Activated CD4-positive, alpha-beta T cell treated with anti-CD3 and anti-CD28 coated beads, Interleukin-2, amount 10 ng/mL, durations not matched to agents 24 days and 14 days (primary cell): ENCODE measurements at places on chromosomes 12 and 14. TPM values are rescaled to one million over a fixed set of nuclear protein-coding genes. Genes with fewer than 3 reads are reported as not detected.

Gene SLC17A8
- total RNA-seq: not detected in 2 replicates

Gene KRT2
- total RNA-seq: not detected in 2 replicates

Gene TMEM132D
- total RNA-seq: not detected in 2 replicates

Gene VTI1B
- 75.3 and 78.5 TPM in 2 replicates for total RNA-seq

Gene GALNT9
- total RNA-seq: 0.19 TPM in 1 of 2 replicates, not detected in the other

DNA sequence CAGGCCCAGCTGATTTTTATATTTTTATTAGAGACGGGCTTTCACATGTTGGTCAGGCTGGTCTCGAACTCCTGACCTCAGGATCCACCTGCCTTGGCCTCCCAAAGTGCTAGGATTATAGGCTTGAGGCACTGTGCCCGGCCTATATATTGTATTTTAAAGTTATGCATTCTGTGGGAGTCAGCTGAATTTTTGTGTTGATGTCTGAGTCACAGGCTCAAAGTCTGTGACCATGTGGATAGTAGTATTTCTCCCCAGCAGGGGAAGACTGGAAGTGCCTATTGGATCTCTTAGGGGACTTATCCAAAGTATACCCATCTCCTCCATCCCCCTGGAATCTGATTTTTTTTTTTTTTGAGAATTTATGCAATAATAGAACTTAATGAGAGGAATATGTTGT is 43.8 kb upstream of the ATF1 start:
- no peak overlapping the region for H3K4me3 ChIP-seq
- no peak for DNase-seq
- H3K27me3 ChIP-seq: no peaks in the 10 kb centered on the region
- H3K27ac ChIP-seq: no peak overlapping the region
- no peaks in the 10 kb centered on the region for H3K4me1 ChIP-seq

DNA sequence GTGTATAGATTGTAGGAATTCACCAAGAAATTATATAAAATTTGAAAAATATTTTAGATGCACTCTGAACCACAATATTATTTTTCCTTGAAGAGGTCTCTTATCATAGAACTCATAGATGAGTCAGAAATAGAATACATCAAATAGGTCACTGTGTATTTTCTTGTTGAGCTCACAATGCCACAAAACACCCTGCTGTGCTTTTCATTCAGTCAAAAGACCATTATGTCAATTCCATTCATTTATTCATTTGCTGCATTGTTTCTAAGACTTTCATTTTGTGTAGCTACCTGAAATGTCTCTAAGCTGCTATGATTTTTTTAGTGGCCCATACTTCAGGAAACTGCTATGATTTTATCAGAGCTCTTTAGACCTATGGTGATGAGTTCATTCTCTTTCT is 231.9 kb upstream of the AVPR1A start:
- H3K4me1 ChIP-seq: no peaks in the 10 kb centered on the region
- H3K27ac ChIP-seq: no peak overlapping the region
- no peak overlapping the region for H3K4me3 ChIP-seq
- H3K27me3 ChIP-seq: no peaks in the 10 kb centered on the region
- no peaks in the 10 kb centered on the region for H3K36me3 ChIP-seq

DNA sequence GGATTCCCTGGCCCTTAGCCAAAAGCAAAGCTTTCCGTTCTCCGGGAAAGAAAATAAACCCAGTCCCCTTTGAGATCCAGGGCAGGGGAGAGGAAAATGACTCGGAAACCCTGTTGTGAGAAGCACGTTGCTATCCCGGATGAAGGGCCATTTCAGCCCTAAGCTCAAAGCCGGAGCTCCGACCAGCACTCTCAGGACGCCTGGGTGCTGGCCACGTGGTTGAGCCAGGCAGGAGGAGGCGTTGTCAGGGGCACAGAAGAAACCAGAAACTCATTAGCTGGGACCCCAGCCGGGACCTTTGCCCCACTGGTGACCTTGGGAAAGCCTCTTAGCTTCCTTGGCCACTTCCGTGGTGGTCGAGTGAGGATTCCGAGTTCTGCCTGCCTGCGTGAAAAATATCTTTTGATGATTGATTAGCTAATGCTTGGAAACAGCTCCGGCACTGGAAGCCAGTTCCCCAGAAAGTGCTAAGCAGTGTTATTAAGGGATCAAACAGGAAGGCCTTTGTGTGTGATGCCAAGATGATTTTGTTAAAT is 57.6 kb upstream of the FZD10 start:
- H3K27ac ChIP-seq: no peak overlapping the region
- H3K4me3 ChIP-seq: no peak overlapping the region
- no peaks in the 10 kb centered on the region for H3K4me1 ChIP-seq
- H3K27me3 ChIP-seq: peaks cover 11% of the 10 kb centered on the region
- H3K36me3 ChIP-seq: no peaks in the 10 kb centered on the region

DNA sequence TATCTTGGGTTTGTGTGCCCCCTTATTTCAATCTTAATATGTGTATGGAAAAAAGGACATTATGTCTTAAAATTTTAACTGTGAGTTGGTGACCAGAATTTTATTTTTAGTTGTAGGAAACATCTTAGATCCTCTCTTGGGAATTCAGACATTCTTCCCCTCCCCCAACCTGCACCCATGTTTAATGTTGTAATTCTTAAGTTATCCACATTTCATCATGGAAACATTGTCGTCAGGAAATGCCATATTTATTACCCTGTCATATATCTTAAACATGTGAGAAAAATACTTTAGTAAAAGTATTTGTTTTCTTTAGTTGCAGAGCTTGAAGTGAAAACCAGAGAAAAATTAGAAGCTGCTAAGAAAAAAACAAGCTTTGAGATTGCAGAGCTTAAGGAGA is 30.3 kb downstream of the YEATS4 start:
- H3K4me3 ChIP-seq: no peak overlapping the region
- H3K27me3 ChIP-seq: no peaks in the 10 kb centered on the region
- peaks cover 9% of the 10 kb centered on the region for H3K4me1 ChIP-seq
- no peak for DNase-seq

DNA sequence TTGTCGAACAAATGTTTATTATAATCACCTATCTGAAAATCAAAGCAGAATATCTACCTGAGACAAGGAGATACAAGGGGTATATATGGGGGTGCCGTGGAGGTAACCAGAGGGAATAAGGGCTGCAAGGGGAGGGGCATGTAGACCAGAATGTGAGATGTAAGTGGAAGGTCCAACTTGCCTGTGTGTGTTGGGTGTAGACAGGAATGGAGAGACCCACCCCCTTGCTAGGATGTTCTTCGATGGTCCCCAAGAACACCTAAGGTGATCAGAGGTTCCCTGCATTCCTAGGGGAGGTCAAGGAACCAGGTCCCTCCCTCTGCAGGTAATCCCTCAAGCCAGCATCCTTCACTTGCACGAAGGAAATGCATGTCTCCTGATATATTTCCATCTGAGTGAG is 167.9 kb downstream of the DICER1 start:
- no peak for DNase-seq
- no peaks in the 10 kb centered on the region for H3K4me1 ChIP-seq
- peaks cover 4% of the 10 kb centered on the region for H3K27me3 ChIP-seq
- no peak overlapping the region for H3K27ac ChIP-seq
- no peak overlapping the region for H3K4me3 ChIP-seq

DNA sequence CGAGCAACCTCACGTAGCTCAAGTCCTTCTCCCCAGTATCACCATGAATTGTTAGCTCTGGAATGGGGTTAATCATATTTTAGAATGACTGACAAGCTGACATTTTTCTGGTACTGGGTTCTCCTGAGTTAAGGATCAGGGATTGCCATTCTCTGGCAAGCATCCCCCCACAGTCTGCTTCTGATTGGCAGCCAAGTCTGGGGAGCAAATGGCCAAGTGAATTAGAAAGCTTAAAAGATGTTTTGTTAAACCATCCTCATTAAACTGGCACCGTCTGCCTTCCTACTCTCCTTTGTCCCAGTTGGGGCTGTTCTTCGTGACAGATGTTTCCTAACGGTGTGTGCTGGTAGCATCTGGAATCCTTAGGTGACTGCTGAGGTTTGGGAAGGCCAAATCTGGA is 17.2 kb upstream of the CISTR start:
- H3K36me3 ChIP-seq: no peaks in the 10 kb centered on the region
- H3K4me1 ChIP-seq: no peaks in the 10 kb centered on the region
- no peak overlapping the region for H3K4me3 ChIP-seq
- peaks cover 59% of the 10 kb centered on the region for H3K27me3 ChIP-seq
- no peak for DNase-seq
- H3K27ac ChIP-seq: no peak overlapping the region

GRCh38 chr12:49733219-49734017 is 7.9 kb upstream of the TMBIM6 start:
- no peaks in the 10 kb centered on the region for H3K36me3 ChIP-seq
- DNase-seq: no peak
- no peak overlapping the region for H3K4me3 ChIP-seq
- no peaks in the 10 kb centered on the region for H3K4me1 ChIP-seq

- H3K27me3 ChIP-seq: no peaks in the 10 kb centered on the region
- no peak overlapping the region for H3K4me3 ChIP-seq
- peaks cover 36% of the 10 kb centered on the region for H3K4me1 ChIP-seq
- no peak for DNase-seq
- H3K36me3 ChIP-seq: peaks cover 60% of the 10 kb centered on the region
Observed at GRCh38 chr14:88016768-88017167, 11.8 kb downstream of the GPR65 start.

DNA sequence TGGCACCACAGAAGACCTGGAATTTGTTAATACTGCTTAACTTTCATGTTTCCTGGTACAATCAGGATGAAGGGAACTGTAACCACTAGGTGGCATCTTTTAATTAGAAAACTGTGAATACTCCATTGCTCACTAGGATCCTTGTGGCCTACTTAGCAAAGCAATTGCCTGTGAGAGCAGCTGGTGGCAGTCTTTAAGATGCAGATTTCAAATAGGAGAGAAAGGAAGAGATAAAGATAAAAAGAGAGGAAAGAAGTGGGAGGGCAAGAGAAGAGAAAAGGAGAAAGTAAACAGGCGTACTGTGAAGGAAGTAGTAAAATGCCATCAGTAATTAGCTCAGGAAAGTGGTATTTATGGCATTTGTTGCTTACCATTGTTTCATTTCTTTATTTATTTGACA is 114.5 kb downstream of the RAD51B start:
- DNase-seq: peak; percentile 68
- no peak overlapping the region for H3K27ac ChIP-seq
- no peaks in the 10 kb centered on the region for H3K27me3 ChIP-seq
- no peaks in the 10 kb centered on the region for H3K36me3 ChIP-seq
- peaks cover 2% of the 10 kb centered on the region for H3K4me1 ChIP-seq

- H3K27ac ChIP-seq: no peak overlapping the region
- no peaks in the 10 kb centered on the region for H3K36me3 ChIP-seq
- H3K4me1 ChIP-seq: peaks cover 5% of the 10 kb centered on the region
Observed at GRCh38 chr12:68340404-68341270, 8.5 kb upstream of the MDM1 start.

- H3K27ac ChIP-seq: no peak overlapping the region
- no peaks in the 10 kb centered on the region for H3K4me1 ChIP-seq
- DNase-seq: no peak
- H3K36me3 ChIP-seq: no peaks in the 10 kb centered on the region
Observed at GRCh38 chr14:83294941-83295340, 1761.3 kb upstream of the SEL1L start.

DNA sequence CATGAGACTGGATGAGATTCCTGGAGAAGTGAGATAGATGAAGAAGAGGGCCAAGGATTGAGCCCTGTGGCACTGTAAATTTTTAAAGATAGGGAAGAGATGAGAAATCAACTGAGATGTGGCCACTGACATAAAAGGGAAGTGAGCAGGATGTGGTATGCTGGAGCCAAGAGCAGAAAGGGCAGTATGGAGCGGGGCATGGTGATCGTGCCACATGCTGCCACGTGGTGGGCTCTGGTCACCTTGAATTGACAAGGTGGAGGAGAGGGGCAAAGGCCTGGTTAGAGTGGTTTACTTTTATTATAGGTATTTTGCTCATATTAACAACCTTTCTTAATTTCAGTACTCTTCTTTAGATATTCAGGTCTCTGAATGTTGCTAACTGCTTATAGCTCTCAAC is 257.9 kb downstream of the NEDD1 start:
- no peaks in the 10 kb centered on the region for H3K27me3 ChIP-seq
- H3K27ac ChIP-seq: no peak overlapping the region
- no peak overlapping the region for H3K4me3 ChIP-seq
- no peaks in the 10 kb centered on the region for H3K4me1 ChIP-seq
- H3K36me3 ChIP-seq: no peaks in the 10 kb centered on the region

DNA sequence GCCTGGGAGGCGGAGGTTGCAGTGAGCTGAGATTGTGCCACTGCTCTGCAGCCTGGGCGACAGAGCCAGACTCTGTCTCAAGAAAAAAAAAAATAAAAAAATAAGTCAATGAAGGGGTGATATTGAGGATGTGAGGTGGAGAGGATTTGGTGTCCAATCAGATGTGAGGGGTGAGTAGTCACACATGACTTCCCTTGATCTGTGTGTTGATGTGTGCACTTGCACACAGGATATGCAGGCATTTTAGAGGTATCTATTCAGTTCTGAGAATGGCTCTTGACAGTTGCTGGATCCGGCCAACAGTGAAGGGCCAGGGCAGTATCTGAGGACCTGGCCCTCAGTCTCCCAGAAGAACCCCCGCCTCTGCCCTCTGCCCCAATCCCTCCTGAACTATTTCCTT is 7.8 kb upstream of the SP7 start:
- H3K4me1 ChIP-seq: peaks cover 25% of the 10 kb centered on the region
- H3K36me3 ChIP-seq: peaks cover 1% of the 10 kb centered on the region
- peak overlapping the region; percentile 68 for H3K27ac ChIP-seq
- peak overlapping the region; percentile 77 for H3K4me3 ChIP-seq
- peaks cover 9% of the 10 kb centered on the region for H3K27me3 ChIP-seq

- H3K4me3 ChIP-seq: no peak overlapping the region
- DNase-seq: no peak
- no peak overlapping the region for H3K27ac ChIP-seq
- peaks cover 2% of the 10 kb centered on the region for H3K36me3 ChIP-seq
- H3K4me1 ChIP-seq: peaks cover 22% of the 10 kb centered on the region
Observed at GRCh38 chr14:65258391-65258790, 154.1 kb upstream of the FUT8 start.
